ENCODE measurements at places on chromosomes 1 and 21. TPM values are rescaled to one million over a fixed set of nuclear protein-coding genes. Genes with fewer than 3 reads are reported as not detected.

RUNX3 gene
- not detected for total RNA-seq

ZYG11A gene
- 0.24 TPM for total RNA-seq

RHD gene
- total RNA-seq, result not detected

PODN gene
- total RNA-seq, result 10.0 TPM

PAQR6 gene
- 0.54 TPM for total RNA-seq

PIGR gene
- total RNA-seq, result not detected

DNA sequence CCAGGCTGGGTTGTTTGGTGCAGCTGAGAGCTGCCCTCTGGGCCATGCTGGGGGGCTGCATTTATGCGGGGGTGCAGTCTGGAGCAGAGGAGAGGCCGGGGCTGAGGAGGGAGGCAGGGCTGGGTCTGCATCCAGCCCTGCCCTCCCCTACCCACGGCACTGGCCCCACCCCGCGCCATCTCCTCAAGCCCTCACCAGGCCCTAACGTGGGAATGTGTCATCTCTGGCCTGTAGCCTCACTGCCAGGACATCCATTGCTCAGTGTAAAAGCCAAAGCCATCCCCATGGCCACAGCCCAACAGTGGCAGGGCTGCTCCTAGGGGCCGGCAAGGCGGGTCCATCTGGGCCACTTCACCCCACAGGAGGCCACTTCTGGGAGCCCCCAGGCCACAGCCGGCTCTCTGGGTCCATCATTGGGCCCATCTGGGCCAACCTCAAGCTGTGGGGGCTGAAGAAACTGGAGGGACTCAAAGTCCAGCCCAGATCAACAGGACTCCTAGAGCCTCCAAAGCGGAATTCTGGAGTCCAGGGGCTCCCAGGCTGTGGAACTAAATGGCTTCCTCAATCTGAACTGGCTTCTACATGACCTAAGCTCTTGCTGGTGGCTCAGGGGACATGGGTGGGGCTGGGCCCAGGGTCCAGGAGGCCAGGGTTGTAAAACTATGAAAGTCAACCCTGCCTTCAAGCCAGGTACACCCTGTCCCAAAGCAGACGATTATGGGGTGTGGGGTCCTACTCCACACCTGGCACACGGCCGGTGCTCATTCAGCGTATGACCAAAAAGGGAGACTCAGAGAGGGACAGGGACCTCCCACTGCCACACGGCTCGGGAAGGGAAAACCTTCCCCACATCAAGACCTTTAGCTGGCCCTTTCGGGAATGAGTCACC is 32.6 kb downstream of the RUNX3 start:
- no peak overlapping the region for H3K27ac ChIP-seq
- no peaks in the 10 kb centered on the region for H3K4me1 ChIP-seq
- DNase-seq, result no peak
- peaks cover 16% of the 10 kb centered on the region for H3K27me3 ChIP-seq

GRCh38 chr1:91546876-91547275 is 46.2 kb downstream of the CDC7 start:
- H3K4me3 ChIP-seq, result no peak overlapping the region
- H3K27me3 ChIP-seq, result peaks cover 16% of the 10 kb centered on the region
- no peaks in the 10 kb centered on the region for H3K36me3 ChIP-seq
- H3K4me1 ChIP-seq, result peaks cover under 1% of the 10 kb centered on the region

DNA sequence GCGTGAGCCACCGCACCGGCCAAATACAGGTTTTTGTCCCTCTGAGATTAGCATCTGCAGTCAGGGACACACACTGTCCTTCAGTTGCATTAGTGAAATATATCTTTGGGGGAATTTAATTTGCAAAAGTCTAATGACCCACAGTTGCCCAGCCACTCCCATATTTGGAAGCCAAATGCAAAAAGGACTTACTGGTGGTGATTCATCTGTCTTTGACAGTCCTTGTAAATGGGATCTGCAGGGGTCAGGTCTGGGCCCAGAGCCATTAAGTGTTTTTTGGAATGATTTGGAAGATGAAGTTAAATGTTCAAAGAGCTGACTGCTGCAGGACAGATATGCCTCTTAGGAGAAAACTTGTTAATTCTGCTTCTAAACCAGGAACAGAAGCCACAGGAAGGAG is 44.6 kb upstream of the DNASE2B start:
- peaks cover 25% of the 10 kb centered on the region for H3K4me1 ChIP-seq
- H3K4me3 ChIP-seq, result no peak overlapping the region
- no peak overlapping the region for H3K27ac ChIP-seq
- H3K27me3 ChIP-seq, result no peaks in the 10 kb centered on the region

DNA sequence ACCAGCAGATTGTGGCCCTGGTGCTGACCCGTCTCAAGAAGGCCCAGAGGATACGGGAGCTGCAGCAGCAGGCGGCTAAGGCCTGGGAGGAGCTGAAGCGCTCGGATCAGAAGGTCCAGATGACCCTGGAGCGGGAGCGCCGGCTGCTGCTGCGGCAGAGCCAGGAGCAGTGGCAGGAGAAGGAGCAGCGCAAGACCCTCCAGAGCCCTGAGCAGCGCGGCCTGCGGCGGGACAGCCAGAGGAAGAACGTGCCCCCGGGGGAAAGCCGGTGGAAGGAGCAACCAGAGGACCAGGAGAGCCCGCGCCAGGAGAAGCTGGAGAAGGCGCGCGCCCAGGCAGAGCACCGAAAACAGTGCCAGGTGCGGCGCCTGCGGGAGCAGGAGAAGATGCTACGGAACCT is 1.0 kb downstream of the CCDC185 start:
- no peaks in the 10 kb centered on the region for H3K36me3 ChIP-seq
- H3K27ac ChIP-seq, result no peak overlapping the region
- no peak for DNase-seq
- no peak overlapping the region for H3K4me3 ChIP-seq

GRCh38 chr1:14108356-14109275 is 408.6 kb downstream of the PRDM2 start:
- no peak overlapping the region for H3K27ac ChIP-seq
- H3K27me3 ChIP-seq, result no peaks in the 10 kb centered on the region
- H3K4me3 ChIP-seq, result no peak overlapping the region
- DNase-seq, result no peak
- H3K4me1 ChIP-seq, result no peaks in the 10 kb centered on the region

DNA sequence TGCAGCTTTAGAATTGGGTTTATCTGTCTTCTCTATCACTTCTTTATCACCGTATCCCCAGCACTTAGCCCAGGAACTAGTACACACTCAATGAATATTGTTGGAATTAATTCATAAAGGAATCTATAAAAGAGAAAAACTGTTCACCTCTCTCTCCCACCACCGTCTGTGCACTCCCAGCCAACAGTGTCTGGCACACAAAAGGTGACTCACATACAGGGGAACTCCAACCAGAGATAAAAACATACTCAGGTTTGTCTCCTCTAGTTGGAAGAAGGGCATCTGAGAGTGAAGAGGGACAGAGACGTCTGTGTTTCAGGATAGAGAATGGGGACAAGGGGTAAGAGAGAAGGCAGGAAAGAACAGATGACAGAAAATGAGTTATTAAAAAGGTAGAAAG is 10.0 kb downstream of the ITLN1 start:
- no peak overlapping the region for H3K4me3 ChIP-seq
- no peaks in the 10 kb centered on the region for H3K4me1 ChIP-seq
- peaks cover 3% of the 10 kb centered on the region for H3K27me3 ChIP-seq
- no peak for DNase-seq
- H3K36me3 ChIP-seq, result no peaks in the 10 kb centered on the region

GRCh38 chr1:9375912-9376311 is 83.2 kb downstream of the SPSB1 start:
- no peaks in the 10 kb centered on the region for H3K36me3 ChIP-seq
- peaks cover 21% of the 10 kb centered on the region for H3K4me1 ChIP-seq
- peaks cover 9% of the 10 kb centered on the region for H3K27me3 ChIP-seq
- no peak overlapping the region for H3K4me3 ChIP-seq
- no peak for DNase-seq

DNA sequence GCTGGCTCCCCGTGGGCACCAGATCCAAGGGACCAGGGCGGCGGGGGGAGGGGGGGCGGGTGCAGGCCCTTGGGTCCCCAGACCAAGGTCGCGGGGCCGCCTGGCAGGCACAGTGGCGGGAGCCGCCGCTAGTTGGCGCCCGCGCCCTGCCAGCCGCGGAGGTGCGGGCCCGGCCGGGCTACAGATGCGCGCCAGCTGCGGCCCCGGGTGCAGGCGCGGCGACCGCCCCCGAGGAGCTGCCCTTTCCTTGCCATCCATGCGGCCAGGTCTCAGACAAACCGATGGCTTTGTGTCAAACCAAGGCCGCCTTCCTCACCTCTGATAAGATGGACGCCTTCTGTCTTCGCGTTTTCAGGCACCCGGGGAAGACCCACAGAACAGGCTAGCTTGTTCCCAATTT is 2.2 kb upstream of the RUNX3 start:
- no peak overlapping the region for H3K27ac ChIP-seq
- H3K36me3 ChIP-seq, result no peaks in the 10 kb centered on the region
- H3K4me1 ChIP-seq, result peaks cover 15% of the 10 kb centered on the region
- H3K4me3 ChIP-seq, result peak overlapping the region; percentile 43

GRCh38 chr21:41973427-41973831 is 19.6 kb upstream of the C2CD2 start:
- H3K27me3 ChIP-seq, result peaks cover 11% of the 10 kb centered on the region
- H3K4me3 ChIP-seq, result no peak overlapping the region
- H3K4me1 ChIP-seq, result no peaks in the 10 kb centered on the region
- no peak overlapping the region for H3K27ac ChIP-seq

DNA sequence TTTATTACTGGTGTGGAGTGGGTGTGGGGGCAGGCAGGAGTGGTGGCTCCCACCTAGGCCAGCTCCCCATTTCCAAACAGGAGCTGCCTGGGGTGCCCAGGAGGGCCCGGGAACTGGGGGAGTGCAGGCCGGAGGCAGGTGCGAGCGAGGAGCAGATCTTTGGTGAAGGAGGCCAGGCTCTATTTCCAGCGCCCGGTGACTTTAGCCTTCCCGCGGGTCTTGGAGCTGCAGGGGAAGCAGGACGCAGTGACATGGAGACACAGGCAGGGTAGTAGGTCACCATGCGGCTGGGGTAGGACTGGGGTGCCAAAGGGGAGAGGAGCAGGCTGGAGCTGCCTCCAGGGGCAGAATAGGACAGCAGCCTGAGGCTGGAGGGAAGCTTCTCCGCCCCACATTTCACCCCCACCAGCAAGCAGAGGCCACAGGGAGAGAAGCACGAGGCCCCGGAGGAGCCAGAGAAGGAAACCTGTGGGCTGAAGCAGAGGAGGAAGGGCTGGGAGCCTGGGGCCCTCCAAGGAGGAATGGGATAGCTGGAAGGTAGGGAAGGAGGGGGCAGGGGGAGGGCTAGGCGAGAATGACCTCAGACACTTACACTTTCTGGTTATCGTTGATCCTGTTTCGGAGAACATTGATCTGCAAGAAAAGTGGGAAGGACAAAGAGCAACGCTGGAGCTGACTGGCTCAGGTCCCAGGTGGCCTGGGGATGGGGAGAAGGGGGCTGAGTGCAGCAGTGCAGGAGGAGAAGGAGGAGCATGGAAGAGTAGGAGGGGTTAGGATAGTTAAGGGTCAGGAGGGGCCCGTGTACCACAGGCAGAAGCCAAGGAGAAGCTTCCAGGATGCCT is 18.2 kb downstream of the TNNT2 start:
- H3K27ac ChIP-seq, result no peak overlapping the region
- no peaks in the 10 kb centered on the region for H3K36me3 ChIP-seq
- no peaks in the 10 kb centered on the region for H3K4me1 ChIP-seq
- peaks cover 37% of the 10 kb centered on the region for H3K27me3 ChIP-seq
- H3K4me3 ChIP-seq, result no peak overlapping the region

GRCh38 chr1:39653546-39654031 is 14.1 kb upstream of the HEYL start:
- no peak overlapping the region for H3K4me3 ChIP-seq
- peaks cover 34% of the 10 kb centered on the region for H3K27me3 ChIP-seq
- H3K27ac ChIP-seq, result no peak overlapping the region
- DNase-seq, result peak; percentile 67
- H3K36me3 ChIP-seq, result no peaks in the 10 kb centered on the region

GRCh38 chr1:71610476-71610875 is 529.6 kb upstream of the ZRANB2 start:
- H3K27me3 ChIP-seq, result no peaks in the 10 kb centered on the region
- H3K36me3 ChIP-seq, result peaks cover 18% of the 10 kb centered on the region
- no peak overlapping the region for H3K27ac ChIP-seq
- no peak for DNase-seq
- no peaks in the 10 kb centered on the region for H3K4me1 ChIP-seq

- no peak overlapping the region for H3K27ac ChIP-seq
- H3K36me3 ChIP-seq, result no peaks in the 10 kb centered on the region
- no peak overlapping the region for H3K4me3 ChIP-seq
- peak; percentile 60 for DNase-seq
- H3K4me1 ChIP-seq, result peaks cover 17% of the 10 kb centered on the region
- H3K27me3 ChIP-seq, result peaks cover 14% of the 10 kb centered on the region
Measured at GRCh38 chr1:108125312-108126138, 74.6 kb downstream of the SLC25A24 start.

GRCh38 chr1:165114022-165114888 is 242.3 kb downstream of the LMX1A start:
- H3K27me3 ChIP-seq, result peaks cover 5% of the 10 kb centered on the region
- no peaks in the 10 kb centered on the region for H3K36me3 ChIP-seq
- no peak overlapping the region for H3K27ac ChIP-seq
- DNase-seq, result peak; percentile 29

- H3K36me3 ChIP-seq, result no peaks in the 10 kb centered on the region
- no peak overlapping the region for H3K4me3 ChIP-seq
- DNase-seq, result no peak
- H3K4me1 ChIP-seq, result no peaks in the 10 kb centered on the region
- no peak overlapping the region for H3K27ac ChIP-seq
Measured at GRCh38 chr1:31869449-31869848, 53.6 kb upstream of the SPOCD1 start.

DNA sequence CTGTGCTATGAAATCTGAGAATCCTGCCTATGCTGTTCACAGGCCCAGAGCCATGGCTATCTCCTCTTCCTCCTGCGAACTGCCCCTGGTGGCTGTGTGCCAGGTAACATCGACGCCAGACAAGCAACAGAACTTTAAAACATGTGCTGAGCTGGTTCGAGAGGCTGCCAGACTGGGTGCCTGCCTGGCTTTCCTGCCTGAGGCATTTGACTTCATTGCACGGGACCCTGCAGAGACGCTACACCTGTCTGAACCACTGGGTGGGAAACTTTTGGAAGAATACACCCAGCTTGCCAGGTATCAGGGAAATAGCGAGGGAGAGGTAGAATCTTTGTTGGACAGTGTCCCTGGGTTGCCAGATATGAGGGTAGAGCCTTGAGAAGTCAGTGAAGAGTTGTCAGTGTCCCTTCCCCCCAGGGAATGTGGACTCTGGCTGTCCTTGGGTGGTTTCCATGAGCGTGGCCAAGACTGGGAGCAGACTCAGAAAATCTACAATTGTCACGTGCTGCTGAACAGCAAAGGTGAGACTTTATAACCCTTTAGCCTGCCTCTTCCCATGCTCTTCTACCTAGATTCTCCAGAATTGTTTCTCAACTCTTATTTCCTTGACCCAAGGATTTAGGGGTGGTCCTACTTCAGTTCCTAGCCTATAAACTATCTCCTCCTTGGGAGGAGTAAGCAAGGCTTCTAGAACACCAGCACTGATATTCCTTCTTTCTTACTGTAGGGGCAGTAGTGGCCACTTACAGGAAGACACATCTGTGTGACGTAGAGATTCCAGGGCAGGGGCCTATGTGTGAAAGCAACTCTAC is 1.4 kb downstream of the NIT1 start:
- H3K4me1 ChIP-seq, result peaks cover 51% of the 10 kb centered on the region
- H3K27ac ChIP-seq, result peak overlapping the region; percentile 98
- peak overlapping the region; percentile 97 for H3K4me3 ChIP-seq
- peak; percentile 73 for DNase-seq

- H3K4me3 ChIP-seq, result no peak overlapping the region
- H3K27me3 ChIP-seq, result no peaks in the 10 kb centered on the region
- no peak overlapping the region for H3K27ac ChIP-seq
- H3K4me1 ChIP-seq, result peaks cover 32% of the 10 kb centered on the region
- DNase-seq, result no peak
Measured at GRCh38 chr1:25443030-25443699, 12.5 kb downstream of the MACO1 start.

Measured in HFFc6 (cell line).